Femur (tissue), 1 donor: ENCODE measurements at places on chromosomes 6 and 20.

GRCh38 chr6:138662471-138662870 lies 111.1 kb upstream of the CCDC28A start:
- no peak for DNase-seq

DNA sequence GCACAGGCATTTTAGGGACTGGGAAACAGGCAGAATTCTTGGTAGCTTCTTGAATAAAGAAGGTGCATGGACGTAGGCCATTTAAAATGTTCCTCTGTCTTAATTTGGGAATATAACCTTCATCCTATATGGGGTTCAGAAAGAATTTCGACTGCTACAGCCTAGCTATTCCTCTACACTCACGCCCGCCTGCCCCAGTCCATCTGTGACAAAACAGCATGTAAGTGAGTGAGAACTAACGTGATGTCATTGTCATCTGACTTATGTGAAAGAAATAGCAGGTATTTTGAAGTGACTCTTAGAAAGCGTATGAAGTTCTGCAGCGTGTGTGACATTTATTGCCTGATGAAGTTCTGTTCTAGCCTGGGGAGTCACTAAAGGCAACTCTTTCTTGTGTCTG lies 52.2 kb upstream of the SLC22A1 start:
- no peak for DNase-seq

DNA sequence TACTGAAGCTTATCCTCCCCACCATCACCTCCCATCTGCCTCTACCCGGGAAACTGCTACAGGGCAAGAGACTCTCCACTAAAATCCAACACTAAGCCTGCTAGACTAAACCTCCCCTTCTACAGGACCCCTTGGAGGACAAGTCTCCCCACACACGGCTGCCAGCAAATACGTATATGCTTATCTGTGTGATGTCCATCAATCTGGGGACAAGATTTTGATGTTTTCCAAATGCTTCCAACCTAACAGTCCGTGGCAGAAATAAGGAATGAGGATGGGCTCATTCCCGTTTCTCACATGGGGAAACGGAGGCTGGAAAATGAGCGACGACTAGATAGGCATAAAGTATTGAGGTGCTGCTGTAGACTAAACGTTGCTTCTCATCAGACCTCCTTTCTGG lies 1.8 kb downstream of the KCNK5 start:
- DNase-seq = no peak

DNA sequence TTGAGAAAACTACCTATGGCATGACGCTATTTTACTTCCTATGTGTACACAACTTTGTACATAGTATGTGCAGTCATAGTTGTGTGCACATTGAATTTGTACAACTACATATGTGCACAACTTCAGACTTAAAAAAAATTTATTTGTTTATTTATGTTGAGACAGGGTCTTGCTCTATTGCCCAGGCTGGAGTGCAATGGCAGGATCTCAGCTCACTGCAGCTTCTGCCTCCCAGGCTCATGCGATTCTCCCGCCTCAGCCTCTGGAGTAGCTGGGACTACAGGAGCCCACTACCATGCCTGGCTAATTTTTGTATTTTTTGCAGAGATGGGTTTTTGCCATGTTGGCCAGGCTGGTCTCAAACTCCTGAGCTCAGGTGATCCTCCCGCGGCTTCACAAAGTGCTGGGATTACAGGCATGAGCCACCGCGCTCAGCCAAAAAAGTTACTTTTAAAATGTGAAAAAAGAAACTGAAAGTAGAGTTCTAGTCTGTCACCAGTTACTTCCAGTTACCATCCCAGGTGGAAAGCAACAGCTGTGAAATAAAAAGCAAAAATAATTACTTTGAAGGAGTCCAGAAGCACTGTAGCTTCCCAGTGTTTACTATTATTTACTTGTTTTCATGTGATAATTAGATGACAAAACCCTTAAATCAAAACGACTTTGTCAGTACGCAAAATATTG lies 1.7 kb upstream of the ZKSCAN8 start:
- no peak for DNase-seq

GRCh38 chr20:33176101-33176500 lies 8.1 kb downstream of the BPIFA2 start:
- no peak for DNase-seq

- no peak for DNase-seq
These were observed 8.7 kb downstream of the EZR start for GRCh38 chr6:158810155-158811095.

DNA sequence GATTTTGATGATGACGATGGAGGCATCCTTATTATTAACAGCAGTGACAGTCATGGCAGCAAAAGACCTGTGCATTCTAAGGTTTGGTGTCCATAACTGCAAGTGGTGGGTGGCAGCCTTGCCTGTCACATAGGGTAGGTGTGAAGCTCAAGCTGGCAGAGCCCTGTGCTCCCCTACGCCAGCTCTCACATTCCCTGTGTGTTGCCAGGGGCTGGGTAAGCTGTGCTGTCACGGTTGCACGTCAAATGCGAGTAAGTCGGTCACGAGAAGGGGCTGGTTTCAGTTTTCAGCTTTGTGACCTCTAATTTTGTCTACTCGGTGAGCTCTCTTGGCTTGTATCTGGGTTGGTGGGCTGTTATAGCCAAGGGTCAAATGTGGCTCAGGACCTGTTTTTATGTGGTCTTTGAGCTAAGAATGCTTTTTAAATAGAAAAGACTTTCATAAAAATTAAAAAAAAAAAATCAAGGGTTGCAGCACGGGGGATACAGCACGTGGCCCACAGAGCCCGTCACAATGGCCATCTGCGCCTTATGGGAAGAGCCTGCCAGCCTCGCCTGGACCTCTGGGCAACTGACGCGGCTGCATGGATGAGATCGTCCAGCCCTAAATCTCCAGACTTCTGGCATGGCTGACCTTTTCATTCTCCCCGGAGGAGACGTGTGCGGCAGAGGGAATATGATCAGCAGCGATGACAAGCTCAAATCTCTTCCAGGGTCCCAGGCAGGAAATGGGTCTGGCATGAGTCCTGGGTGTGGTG lies 148.5 kb downstream of the PHACTR3 start:
- DNase-seq = no peak

DNA sequence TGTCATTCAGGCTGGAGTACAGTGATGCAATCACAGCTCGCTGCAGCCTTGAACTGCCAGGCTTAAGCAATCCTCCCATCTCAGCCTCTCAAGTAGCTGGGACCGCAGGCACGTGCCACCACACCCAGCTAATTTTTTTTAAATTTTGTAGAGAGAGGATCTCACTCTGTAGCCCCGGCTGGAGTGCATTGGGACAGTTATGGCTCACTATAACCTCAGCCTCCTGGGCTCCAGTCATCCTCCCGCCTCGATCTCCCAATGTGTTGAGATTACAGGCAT lies 86.5 kb downstream of the SERAC1 start:
- DNase-seq = no peak

- no peak for DNase-seq
These were observed 33.8 kb downstream of the HDDC2 start for GRCh38 chr6:125267806-125268523.

DNA sequence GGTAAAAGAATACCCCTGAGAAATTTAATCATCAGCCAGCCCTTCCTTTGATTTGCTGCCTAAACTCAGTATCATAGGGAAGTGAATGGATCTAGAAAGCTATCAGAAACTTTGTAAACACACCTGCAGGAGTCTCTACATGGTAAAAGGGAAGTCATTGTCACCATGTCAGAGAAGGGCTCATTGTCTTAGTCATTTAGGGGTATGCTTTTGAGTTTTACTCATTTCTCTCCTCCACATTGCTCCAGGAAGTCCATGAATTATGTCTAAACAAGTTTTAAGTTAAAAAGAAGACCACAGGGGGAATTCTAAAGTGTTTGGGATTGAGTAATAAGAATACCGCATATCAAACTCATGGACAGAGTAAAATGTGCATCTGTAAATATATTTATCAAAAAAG lies 2.5 kb downstream of the SLC17A1 start:
- no peak for DNase-seq

DNA sequence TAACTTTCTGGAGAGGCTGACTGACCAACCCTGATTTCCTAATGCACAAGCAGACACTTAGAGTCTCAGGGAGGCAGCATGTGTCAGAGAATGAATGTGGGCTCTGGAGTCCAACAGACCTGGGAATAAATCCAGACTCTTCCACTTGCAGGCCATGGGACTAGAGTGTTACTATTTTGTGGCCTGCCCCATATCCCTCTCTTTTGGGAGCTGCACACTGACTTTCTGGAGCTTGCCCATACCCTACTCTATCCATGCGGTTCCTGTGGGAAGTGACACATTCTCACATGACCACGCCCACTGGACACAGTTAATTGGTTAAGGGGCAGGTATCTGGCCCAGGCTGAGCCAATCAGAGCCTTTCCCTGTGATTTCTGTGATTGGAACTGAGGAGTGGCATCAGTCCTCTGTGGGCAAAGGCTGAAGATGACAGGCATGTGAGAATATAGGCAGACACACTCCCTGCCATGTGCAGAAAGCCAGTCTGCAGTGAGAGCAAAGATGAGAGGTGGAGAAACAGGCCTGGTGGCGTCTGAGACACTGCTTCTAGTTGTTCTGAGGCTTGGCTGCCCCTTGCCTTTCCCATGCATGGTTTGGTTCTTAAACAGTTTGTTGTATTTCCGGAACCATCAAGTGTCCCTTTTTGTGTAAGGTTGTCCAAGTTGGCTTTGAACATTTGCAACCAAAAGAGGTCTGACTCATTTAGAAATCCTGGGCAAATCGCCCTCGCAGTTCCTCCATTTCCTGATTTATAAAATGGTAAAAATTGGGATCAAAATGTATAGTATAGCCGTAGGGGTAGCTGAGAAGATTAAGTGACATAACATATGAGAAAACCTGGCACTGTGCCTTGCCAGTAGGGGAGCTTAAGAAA lies 125.6 kb downstream of the CDC5L start:
- DNase-seq = peak; percentile 74

DNA sequence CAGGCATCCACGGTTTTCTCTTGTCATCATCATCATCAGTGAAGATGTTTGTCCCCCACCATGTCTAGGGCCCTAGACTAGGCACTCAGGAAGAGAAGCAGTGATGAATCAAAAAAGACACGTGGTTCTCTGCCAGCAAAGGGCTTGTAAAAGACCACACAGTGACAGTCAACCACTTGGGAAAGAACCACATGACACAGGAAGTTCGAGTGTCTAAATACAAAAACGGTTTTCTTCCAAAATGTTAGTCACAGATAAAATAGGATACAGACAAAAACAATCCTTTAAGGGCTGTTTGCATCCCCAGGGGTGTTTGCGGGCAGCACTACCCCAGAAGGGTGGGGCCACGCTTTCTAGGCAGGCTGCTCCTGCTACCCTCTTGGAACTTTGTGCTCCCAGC lies 356.8 kb upstream of the AGPAT4 start:
- no peak for DNase-seq

DNA sequence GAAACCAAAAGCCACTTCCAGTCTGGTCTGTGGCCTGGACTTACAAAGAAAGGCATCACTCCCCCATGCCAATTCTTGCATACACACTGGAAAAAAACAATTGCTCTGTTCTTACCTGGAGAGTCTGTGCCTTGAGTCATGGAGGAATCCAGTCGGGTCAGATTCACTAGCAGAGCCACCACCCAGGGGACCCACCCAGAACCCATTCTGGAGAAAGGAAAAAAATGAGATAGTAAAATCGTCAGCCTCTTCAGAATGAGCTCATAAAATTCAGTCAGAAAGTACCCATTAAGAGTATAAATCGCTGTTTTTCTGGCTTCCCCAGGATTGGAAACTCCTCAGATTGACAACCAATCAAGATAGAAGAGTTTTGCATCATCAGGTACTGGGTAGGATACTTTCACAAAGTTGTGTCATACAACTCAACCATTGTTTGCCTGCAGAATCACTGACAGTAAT lies at the start of gene HLA-DOB:
Gene HLA-DOB (minus strand): TSS at position 257 of the 459 bp plus-strand sequence. CDS start 51 bp downstream, at position 206.
- no peak for DNase-seq

DNA sequence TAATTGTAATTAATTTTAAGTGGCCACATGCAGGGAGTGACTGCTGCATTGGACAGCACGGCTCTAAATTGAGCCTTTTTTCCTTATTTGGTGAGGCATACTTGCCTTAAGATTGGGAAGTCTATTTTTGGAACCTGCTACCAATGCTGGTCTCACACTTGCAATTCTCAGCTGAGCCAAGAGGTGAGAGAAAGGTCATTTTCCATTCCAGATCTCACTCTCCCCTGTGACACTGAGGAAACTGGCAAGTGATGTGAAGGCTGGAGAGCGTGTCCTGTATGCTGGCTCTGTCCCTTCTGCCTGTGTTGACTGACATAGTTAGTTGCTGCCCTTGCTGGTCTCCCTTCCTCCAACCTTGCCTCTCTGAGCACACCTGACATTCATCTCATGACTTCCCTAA lies 735 bp upstream of the MOG start:
- DNase-seq = no peak

DNA sequence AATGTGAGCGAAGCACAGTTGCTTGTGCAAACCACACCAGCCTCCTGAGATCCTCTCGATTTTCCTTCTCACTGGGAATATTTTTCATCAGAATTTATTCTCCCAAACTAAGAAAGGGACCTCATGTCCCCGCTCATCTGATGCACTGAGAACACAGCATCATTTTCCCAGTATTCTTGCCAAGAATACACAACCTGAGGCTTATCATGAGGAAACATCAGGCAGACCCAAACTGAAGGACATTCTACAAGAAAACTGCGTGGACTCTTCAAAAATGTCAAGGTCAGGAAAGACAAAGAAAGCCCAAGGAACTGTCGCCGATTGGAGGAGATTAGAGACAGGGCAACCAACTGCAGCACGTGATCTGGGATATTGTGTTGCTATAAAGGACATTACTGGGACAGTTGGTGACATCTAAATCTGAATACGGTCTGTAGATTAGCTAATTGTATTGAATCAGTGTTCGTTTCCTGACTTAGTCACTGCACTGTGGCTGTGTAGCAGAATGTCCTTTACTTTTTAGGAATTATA lies 72.3 kb downstream of the SNX5 start:
- DNase-seq = no peak

DNA sequence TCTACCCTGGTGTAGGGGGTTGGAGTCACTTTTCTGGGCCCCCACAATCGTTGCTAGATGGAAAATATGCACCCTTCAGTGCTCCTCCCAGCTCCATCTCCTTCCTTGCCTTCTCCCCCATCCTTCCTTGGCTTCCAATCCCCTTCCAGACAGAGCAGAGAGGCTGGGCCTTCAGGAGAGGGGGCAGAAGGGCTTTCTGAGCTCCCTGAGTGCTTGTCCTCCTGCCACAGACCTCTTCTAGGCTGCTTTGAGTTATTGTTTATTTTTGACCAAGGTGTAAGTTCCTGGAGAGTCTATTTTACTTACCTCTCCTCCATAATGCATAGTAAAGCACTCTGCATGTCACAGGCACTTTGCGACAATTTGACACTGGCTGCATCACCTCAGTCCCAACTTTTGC lies 96.4 kb upstream of the CNKSR3 start:
- no peak for DNase-seq

- peak; percentile 57 for DNase-seq
These were observed 576 bp downstream of the MAPK13 start for GRCh38 chr6:36130667-36131510.

DNA sequence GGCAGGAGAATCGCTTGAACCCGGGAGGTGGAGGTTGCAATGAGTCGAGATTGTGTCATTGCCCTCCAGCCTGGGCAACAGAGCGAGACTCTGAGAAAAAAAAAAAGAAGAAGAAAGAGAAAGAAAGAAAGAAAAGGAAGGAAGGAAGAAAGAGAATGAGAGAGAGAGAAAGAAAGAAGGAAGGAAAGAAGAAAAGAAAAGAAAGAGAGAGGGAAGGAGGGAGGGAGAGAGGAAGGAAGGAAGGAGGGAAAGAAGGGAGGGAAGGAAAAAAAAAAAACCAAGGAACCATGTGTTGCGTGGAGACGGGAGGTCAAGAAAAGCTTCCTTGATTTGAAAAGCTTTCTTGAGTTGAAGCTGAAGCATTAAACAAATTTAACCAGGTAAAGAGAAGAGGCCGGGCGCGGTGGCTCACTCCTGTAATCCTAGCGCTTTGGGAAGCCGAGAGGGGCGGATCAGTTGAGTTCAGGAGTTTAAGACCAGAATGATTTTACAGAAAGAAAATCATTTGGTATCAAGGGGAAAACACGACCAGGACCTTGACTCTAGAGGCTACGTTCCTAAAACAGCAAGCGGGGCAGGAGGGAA lies 90.5 kb upstream of the PRSS16 start:
- no peak for DNase-seq
